Left renal cortex interstitium (tissue), 4 donors: ENCODE measurements at places on chromosomes 4 and X. TPM values are rescaled to one million over a fixed set of nuclear protein-coding genes. Genes with fewer than 3 reads are reported as not detected.

GRCh38 chrX:117707948-117708743 lies 408.5 kb downstream of the KLHL13 start:
- no peak for DNase-seq

CFAP97 gene
- polyA plus RNA-seq = 42.4 TPM

DNA sequence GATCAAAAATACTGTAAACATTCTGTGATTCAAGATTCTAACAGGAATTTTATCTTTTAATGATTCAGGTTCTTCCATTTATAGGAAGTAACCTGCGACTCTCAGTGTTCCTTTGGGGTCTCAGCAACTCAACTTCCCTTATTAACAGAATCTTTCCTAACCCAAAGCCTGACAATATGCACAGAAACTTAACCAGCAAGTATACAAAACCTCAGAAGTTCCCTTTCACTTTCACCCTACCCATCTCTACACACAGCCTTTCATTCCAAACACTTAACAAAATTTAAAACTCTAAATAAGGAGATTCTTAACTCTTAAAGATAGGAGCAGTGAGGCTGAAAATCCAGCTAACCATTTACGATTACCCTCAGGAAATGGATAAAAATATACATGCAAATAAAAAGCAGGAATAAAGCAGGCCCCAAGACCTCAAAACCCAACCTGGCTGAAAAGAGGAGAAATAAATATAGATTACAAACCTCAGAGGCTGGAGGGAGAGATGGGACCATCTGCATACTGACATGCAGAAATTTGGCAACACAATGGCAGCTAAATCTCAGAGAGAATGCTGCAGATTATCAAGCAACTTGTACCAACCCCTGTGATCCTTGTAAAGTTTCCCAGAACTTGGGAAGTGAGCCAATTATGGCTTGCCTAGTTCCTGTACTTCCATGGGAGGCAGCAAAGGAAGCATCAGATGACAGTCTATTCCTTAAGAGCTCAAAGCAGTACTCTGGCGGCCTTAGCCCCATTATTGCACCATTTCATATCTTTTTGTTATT lies 101.0 kb downstream of the ATP11C start:
- no peak for DNase-seq

DNA sequence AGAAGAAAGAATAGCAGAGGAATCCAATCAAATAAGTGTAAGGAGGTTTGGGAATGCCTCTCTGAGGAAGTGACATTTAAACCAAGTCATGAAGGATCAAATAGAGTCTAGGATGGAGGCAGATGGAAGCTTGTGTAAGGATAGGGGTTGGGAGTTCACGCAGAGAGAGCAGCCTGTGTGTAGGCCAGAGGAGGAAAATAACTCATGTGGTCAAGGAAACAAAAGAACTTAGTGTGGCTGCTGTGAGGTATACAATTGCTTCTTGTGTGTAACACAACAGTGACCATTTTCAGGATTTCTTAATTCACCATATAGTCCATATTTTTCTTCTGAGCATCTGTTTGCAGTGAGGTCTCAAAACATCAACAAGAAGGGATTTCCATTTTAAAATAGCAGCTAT lies 77.6 kb upstream of the PACRGL start:
- no peak for DNase-seq

GRCh38 chrX:646796-647195 lies 16.2 kb downstream of the SHOX start:
- no peak for DNase-seq

DNA sequence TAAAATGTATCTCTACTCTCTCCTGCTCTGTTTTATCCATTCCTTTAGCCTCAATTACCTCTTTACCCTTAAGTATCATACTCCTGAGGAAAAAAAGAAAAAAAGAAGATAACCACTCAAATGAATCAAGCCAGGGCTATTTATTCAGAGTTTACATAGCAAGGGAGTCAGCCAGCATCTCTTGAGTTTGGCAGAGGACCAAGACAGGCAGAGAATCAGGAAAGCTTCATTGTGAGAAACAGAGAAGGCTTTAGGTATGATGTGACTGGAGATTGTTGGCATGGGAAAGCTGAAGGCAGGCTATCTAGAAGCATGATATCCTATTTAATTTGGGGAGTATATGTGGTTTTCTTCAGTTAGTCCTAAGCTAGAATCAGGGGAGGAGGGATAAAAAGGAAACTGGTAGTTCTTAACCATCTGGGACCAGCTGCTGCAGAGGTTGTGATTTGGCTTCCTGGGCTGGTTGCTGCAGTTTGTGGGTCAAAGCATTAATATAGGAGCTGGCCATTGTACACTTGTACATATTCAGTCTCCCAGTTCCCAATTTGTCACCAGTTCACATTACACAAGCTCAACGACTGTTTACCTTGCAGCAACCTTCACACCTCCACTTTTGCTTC lies 11.2 kb downstream of the APELA start:
- no peak for DNase-seq

FAM47E gene
- 6.0 TPM for polyA plus RNA-seq

DNA sequence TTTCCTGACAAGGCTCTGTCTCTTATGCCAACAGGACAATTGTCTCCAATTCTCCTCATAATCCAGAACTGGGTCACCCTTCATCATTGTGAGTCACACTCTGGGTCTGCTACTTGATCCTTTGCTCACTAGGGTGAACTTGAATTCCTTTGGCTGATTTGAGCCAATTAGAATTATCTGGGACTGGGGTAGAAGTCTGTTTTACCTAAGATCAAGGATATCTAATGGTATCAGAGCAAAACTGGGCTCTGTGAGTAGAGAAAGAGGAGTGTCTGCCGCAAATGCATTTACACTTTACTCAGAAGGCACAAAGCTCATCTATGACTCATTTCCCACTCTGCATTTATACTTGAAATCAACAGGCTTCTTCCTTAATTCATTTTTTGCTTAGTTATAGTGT lies 72.6 kb downstream of the PITX2 start:
- no peak for DNase-seq

DNA sequence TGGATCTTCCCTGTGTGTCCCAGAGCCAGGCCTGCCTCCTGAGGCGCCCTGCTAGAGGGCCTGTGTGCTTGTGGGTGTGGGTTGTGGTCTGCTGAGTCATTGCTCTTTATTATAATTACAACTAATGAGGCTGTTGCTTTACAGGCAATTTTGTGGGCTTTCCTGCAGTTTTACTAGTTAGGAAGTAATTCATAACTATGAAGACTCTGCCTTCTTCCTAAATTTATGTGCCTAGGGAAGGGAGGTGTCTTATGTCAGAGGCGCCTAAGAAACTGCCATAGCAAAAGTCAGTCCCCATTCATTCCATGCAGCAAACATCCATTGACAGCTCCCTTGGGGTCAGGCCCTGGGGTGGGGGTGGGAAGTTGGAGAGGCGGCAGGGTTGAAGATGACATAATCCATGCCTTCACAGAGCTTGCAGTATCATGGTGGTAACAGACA lies 359.2 kb downstream of the IDS start:
- no peak for DNase-seq

FRMD7 gene
- 1.5 TPM for polyA plus RNA-seq

GRCh38 chr4:48877827-48878535 lies 28.6 kb downstream of the OCIAD2 start:
- no peak for DNase-seq

GRCh38 chrX:13717700-13718472 lies 16.5 kb downstream of the TRAPPC2 start:
- DNase-seq = no peak

DNA sequence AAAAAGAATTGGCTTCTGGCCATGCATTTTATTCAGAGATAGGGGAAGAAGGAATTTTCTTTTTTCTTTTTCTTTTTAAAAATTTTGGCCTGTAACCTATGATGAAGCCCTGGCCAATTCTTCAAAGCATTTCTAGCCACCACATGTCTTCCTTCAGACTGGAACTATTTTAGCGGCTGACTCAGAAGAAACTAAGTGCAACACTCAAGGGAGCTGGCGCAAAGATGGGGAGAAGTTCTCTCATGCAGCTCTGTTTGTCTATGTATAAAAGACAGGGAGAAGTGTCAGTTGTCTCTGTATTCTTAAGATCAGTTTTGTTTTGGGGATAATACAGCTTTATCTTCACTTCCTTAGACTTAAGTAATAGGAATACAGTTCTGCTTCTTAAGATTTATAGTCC lies 46.1 kb downstream of the MBNL3 start:
- DNase-seq = no peak

DNA sequence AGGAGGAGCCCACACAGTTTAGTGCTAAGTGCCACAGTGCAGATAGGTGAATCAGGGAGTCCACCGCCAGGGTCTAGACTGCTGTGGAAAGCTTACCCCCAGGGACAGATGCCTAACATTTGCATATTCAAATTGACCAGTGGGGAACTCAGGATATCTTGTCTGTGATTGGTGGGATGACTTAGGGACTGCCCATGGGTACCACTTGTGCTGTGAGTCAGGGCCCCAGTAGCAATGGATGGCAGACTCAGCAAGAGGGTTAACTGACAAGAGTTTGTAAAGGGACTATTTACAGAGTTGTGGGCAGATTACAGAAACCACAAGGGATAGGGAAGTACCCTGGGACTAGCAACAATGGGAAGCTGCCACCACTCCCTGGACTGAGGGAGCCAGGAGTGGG lies 282.1 kb downstream of the BCOR start:
- DNase-seq = no peak

DNA sequence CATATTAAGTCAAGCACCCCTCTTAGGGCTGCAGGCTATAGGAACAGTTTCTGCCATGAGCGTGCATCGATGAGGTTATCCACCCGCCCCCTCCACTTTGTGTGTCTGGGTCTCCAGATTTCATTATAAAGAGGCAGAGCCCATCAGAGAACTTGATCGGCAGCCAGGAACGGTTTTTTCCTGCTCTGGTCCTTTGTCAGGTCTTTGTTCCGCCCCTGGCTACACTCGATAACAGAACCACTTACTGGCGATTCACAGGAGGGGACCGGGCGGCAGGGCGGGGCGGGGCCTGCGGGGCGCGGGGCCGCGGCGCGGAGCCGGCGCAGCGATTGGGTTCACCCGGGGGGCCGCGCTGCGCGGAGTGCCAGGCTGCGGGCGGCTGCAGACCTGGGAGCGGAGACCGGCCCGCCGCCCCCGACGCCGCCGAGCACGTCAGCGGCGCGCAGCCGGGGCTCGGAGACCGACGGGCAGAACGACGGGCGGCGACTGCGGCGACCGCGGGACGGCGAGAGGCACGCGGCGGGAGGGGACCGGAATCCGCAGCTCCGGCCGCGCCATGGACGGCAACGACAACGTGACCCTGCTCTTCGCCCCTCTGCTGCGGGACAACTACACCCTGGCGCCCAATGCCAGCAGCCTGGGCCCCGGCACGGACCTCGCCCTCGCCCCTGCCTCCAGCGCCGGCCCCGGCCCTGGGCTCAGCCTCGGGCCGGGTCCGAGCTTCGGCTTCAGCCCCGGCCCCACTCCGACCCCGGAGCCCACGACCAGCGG lies at the start of gene SLC10A4:
Gene SLC10A4 (plus strand): TSS at position 338 of the 771 bp plus-strand sequence. CDS start 219 bp downstream, at position 557.
- no peak for DNase-seq

GRCh38 chr4:15370296-15370695 lies 57.5 kb upstream of the C1QTNF7 start:
- DNase-seq = no peak

PTCHD1 gene
- 0.60 TPM for polyA plus RNA-seq

DNA sequence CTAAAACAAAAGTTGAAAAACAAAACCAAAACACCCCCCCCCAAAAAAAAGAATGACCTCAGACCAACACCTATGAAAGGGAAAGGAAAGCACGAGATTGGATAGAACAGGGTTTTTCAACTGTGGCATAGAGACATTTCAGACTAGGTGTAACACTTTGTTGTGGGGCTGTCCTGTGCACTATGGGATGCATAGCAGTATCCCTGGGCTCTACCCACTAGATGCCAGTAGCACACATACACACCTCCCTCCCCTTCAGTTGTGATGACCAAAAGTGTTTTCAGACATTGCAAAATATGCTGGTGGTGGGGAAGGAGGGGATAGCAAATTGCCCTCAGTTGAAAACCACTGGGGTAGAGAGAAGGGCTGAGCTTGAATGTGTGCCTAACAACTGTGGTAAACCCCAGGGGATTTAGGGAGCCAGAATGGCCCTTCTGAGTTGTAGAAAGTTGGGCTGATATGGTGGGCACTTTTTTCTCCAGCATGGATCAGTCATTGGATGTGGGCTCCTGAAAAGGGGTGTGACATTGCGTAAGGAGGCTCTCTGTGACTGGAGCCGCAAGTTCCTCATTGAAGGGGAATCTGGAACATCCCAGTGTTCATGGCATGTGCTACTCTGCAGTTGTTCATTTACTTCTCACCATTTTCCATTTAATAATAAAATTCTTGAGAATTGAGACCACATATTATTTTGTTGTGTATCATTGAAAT lies 8.8 kb upstream of the GEMIN8 start:
- no peak for DNase-seq

ZFYVE28 gene
- polyA plus RNA-seq = 2.3 TPM

DNA sequence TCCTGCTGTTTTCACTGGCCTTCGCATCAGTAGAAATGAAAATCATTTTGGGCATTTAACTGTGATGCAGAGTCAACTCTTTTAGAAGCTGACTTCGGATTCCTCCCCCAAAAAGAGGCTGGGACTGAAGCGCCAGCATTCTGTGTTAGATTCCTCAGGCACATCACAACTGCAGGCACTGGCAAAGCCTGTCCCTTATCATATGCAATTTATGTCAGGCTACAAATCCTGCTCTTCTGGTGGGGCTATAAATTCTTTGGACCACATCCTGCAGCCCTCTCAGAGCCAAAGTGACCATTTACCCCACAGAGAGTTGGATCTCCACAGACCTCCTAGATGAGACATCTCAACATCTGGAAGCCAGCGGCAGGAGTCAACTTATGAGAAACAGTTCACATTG lies 138.4 kb downstream of the CBR4 start:
- no peak for DNase-seq

DNA sequence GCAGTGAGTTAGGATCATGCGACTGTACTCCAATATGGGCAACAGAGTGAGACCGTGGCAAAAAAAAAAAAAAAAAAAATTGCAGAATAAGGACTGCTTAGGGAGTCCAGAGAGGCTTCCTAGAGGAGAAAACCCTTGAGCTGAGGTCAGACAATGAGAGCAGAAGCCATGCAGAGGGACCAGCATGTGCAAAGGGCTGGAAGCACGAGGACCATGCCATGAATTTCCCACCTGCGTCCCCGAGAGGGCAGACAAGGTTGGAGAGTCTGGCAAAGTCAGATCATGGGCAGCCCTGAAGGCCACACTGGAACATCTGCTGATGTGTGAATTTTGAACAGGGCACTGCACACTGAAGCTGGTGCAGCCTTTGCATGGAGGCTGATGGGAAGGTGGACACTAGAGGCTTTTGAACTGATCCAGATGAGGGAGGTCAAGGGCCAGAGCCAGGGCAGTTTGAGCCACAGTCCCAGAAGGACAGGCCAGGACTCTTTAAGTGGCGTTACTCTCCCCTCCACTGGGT lies 6.5 kb upstream of the JAKMIP1 start:
- DNase-seq = no peak

CXCL3 gene
- 0.28 TPM for polyA plus RNA-seq

DNA sequence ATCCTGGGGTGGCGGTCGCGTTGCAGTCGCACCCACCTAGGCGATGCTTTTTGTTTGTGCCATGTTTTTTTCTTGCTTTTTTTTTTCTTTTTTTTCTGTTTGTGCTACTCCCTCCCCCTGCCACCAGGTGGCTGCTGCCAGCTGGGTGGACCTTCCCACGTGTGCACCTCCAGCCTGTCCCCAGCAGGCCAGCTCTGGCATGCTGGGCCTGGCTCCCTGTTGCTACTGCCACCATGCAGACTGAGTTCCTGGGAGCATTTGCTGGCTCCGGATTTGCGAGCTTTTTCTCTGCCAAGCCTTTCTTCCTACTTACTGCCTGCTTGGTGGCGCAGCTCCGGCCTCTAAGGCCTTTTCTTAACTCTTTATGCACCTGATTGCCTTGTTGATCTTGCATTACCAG lies 161.2 kb upstream of the WDFY3 start:
- no peak for DNase-seq
